NCI-H2029 (cell line): ENCODE measurements at places on chromosomes 7 and 10.

DNA sequence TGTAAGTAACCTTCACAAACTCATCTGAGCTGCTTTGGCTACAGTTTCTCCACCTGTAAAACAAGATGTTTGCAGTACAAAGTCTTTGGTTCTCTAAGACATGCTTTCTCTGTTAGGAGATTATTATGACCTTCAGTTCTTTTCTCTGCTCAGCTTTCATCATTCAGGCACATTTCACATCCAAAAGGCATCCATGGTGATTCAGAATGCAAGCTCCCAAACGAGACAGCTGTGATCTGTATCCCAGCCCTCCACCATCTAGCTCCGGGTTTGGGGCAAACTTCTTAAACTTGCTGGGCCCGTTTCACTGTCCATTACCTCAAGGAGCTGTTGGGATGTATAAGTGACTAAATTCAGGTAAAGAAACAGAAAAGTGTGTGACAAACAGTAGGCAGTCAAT is 95.8 kb upstream of the COL1A2 start:
- no peak for DNase-seq

DNA sequence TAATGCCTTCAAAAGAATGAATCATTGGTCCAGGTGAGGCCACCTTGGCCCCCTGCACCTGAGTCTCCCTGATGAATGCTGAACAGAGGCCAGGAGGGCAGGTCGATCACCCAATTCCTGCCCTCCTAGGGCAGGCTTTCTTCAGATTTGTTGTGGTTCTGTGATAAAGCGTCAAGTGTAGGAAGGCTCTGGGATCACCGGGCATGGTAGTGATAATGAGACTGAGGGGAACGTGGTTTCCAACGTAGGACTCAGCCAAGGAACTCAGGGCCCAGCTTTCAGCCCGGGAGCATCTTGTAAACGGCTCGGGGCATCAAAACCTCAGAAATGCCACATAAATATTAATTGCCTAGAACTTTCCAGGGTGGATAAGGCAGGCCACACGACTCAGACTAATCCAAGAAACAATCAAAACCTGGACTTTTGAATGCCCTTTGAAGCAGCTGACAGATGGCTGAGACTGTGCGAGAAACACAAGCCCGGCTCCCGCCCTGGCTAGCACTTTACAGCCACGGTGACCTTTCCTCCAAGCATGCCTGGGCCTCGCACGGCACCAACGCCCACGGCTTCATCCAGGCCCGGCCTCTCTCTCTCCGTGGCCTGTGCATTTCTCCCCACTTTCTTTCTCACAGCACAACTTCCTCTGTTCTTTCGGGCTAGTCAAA is 239.3 kb upstream of the GRB10 start:
- no peak for DNase-seq

- DNase-seq: peak; percentile 3
These were observed 17.8 kb upstream of the IFIT2 start for GRCh38 chr10:89283936-89284475.

DNA sequence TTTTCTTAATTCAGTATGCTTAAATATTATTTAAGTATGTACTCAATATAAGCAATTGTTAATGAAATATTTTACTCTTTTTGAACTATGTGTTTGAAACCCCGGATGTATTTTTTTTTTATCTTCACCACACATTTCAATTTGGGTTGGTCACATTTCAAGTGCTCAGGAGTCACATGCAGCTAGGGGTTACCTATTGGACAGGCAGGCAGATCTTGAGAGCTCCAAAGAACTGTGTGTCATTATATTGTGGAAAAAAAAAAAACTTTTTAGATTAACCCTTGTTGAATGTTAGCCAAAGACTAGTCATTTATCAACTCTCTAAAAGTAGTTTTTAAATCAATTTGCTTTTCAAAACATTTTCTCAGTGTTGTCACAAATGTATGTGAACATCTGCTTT is 37.2 kb downstream of the IKZF1 start:
- no peak for DNase-seq

GRCh38 chr10:124560377-124561105 is 98.9 kb downstream of the LHPP start:
- no peak for DNase-seq

DNA sequence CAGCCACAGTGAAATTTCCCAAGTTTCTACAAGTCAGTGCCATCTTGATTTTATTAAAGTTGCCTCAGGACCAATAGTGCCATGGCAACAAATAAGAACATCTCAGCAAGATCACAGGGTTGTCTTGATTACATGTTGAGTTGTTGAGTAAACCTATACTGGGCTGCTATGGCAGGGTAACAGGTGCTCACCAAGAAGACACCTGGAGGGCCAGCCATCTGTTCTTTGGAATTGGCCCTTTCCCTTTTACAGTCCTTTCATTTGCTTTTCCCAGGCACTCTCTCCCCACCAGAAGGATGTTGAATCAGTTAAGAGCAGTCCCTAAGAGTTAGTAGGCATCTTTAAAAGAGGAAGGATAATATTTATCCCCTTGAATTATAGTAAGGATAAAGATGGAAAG is 582.0 kb downstream of the TNS3 start:
- DNase-seq: no peak

- DNase-seq: no peak
These were observed 198.3 kb downstream of the ADRA2A start for GRCh38 chr10:111275091-111275490.

DNA sequence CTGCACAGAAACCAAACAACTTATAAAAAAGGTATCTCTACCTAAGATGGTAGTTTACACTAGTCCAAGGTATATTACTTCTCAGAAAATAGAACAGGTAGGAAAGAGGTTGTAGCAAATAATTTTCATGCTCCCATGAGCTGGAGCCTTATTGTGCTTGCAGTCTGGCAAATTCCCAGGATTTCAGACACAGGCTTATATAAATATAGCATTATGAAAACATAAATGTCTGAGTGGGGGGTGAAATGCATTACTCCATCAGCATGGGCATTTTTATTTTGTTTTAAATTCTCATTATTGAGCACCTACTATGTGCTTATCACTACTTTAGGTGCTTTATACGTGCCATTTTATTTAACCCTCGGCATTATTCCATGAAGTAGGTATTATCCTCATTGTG is 83.0 kb upstream of the PHYHIPL start:
- no peak for DNase-seq

DNA sequence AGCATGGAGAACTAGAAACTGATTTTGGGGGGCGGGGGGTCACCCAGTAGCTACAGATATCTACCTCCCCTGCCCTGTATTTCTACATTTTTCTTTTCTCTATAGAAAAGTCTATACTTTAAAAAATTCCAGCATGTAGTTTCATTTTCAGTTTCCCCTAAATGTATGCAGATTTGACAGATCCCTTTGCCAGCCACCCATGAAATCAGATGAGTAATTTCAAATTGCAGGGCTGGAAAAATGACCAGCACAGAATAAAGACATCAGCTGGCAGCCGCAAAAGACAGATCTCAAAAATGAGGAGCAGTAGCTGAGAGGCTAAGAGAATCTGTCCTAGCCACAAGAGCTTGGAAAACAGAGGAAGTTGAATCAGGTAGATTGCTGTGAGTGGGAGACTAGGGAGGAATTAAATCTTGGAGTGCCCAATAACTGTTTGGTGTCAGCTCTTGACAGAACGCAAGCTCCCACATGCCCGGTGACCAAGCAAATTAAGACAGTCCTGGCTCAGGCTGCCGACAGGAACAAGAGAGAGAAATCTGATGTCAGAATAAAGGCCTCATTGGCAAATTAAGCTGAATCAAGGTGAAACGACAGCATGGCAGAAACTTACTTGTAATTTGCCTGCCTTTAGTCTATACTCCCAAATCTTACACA is 24.5 kb downstream of the ADRB1 start:
- DNase-seq: no peak

GRCh38 chr10:114691442-114691941 is 33.4 kb upstream of the ABLIM1 start:
- no peak for DNase-seq

DNA sequence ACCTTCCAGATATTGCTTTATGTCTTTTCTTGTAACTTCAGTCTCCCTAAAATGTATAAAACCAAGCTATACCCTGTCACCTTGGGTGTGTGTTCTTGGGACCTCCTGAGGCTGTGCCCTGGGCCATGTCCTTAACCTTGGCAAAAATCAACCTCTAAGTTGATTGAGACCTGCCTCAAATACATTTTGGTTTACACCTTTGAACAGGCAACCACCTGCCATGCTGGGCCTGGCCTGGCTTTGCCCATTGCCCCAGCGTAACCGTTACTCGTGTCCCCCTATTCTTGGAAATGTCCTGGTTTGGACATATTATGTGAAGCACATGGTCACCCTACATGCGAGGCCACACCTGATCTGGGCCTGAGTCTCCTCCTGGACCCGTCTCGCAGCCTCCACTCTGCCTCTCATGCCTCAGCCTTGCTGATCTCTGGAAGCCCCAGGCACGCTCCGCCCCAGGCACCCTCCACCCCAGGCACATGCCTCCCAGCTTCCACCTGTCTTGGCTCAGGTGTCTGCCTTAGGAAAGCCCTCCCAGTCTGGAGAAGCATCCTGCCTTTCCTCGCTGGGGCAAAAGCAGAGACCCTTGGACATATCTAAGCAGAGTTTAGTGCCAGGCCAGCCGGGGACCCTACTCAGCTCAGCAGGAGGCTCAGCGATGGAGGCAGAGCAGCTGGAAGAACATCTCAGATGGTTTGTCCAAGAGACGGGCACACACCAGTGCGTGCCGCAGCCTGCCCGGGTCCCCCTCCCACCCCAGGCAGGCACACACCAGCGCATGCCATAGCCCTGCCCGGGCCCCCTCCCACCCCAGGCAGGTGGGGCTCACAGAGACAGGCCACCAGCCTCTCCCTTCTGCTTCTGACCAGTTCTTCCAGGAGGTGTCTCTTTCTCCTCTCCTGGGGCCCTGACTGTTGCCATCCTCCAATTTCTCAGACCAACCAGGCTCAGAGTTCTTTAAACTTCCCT is 4.0 kb upstream of the VIPR2 start:
- no peak for DNase-seq

GRCh38 chr7:22572937-22573336 is 72.9 kb upstream of the STEAP1B start:
- no peak for DNase-seq

DNA sequence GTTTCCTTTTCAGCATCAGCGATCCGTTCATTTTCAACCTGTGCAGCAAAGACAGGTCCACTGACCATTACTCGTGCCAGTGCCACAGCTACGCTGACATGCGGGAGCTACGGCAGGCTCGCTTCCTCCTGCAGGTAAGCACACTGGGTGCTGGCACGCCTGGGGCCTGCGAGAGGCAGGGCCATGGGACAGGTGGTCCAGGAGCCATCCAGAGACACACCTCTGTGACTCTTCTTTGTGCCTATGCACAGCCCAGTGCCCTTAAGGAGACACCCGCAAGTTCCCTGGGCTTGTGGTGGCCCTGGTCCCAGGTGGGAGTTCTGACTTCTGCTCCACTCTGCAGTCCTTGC is 42.2 kb downstream of the LRRC18 start:
- DNase-seq: no peak

GRCh38 chr10:79542626-79543025 is 17.6 kb downstream of the SFTPA2 start:
- no peak for DNase-seq

GRCh38 chr7:37690206-37690605 is 6.6 kb downstream of the GPR141 start:
- DNase-seq: no peak

DNA sequence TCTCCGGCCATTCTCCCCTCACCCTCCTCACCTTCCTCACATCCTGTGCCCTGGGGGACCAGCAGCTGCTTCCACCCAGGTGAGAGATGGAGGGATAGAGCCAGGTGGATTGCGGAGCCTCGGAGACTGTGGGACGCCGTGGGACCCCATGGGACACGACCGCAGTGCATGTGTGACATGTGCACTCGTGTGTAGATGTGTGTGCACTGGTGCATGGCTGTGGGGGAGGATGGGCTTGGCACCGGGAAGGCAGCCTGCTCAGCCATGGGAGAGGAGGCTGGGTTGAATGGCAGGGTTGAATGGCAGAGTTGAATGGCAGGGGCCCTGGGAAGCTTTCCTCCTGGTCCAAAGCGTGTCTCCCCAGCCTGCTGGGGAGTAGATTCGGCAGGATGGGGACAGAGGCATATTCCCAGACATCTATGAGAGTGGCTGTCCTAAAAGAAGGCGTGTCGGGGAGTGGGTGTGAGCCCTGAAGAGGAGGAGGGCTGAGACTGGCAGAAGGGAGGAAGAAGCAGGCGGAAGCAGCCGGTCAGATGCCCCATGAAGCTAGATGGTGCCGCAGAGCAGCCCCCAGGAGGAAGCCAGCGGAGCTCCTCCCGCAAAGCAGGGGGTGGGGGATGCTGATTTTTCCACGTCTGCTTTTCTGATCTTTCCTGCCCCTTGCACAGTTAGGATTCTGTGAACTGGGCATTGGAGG is 815 bp downstream of the GIMAP8 start:
- DNase-seq: no peak

DNA sequence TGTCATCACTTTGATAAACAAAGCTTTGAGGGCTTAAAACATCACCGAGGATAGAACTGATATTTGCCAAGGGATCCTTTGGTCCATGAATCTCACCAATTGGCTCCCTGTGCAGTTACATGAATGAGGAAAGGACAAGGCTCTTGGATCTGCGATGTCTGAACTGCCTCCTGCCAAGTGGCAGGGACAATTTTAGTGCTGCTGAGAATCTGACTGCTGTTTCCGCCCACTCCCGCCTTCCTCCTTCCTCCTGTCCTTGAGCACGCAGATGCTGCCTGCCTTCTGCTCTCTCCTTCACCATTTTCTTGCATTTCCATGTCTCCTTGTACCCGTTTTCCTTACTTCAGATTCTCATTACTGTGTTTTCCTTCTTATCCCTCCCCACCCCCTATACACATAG is 26.8 kb upstream of the ITPRID1 start:
- no peak for DNase-seq

DNA sequence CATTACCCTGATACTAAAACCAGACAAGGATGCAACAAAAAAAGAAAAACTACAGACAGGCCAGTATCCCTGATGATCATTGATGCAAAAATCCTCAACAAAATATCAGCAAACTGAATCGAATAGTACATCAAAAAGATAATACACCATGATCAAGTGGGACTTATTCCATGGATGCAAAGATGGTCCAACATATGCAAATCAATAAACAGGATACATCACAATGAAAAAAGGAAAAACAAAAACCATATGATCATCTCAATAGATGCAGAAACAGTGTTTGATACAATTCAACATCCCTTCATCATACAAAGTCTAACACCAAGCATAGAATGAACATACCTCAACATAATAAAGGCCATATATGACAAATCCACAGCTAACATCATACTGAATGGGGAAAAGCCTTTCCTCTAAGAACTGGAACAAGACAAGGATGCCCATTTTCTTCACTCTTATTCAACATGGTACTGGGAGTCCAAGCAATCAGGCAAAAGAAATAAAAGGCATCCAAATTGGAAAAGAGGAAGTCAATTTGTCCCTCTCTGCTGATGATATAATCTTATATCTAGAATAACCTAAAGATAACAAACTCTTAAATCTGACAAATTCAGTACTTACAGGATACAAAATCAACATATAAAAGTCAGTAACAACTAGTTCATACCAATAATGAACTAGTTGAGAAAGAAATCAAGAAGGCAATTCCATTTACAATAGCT is 48.8 kb upstream of the ASAH2 start:
- DNase-seq: no peak

DNA sequence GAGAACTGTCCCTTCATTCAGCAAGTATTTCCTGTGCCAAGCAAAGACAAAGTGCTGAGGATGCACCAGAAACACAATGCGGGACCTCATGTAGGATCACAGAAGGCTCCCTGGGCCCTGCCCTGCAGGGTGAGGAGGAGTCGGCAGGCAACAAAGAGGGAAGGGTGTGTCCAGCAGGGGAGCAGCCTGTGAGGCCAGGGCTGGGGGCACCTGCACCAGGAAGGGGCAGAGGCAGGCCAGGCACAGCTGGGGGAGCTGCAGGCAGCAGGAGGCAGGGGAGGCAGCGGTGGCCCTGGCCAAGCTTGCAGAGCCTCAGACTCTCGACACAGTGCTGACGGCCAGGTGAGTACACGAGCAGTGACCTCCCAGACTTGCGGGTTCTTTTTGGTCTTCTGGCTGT is 123.3 kb downstream of the SLIT1 start:
- no peak for DNase-seq
